Placental epithelial cell (primary cell): ENCODE measurements at places on chromosomes 11 and 22. TPM values are rescaled to one million over a fixed set of nuclear protein-coding genes. Genes with fewer than 3 reads are reported as not detected.

ANO9 gene
- 9.0 and 57.4 TPM in 2 replicates for total RNA-seq

CNGA4 gene
- total RNA-seq = 0.39 TPM in 1 of 2 replicates, not detected in the other

OR8D1 gene
- total RNA-seq = not detected in 2 replicates

CCDC73 gene
- not detected in 2 replicates for total RNA-seq

CDC45 gene
- 4.3 and 5.5 TPM in 2 replicates for total RNA-seq

RHOD gene
- total RNA-seq = 51.4 and 158 TPM in 2 replicates

KRTAP5-8 gene
- total RNA-seq = not detected in 2 replicates

TMEM25 gene
- 42.0 and 60.8 TPM in 2 replicates for total RNA-seq

INCENP gene
- 19.6 and 27.8 TPM in 2 replicates for total RNA-seq
